Left kidney (tissue), 8 donors: ENCODE measurements at places on chromosomes 1 and 21. TPM values are rescaled to one million over a fixed set of nuclear protein-coding genes. Genes with fewer than 3 reads are reported as not detected.
A peak's percentile ranks its signal among the peaks of the same experiment; 100 is the strongest.

DNA sequence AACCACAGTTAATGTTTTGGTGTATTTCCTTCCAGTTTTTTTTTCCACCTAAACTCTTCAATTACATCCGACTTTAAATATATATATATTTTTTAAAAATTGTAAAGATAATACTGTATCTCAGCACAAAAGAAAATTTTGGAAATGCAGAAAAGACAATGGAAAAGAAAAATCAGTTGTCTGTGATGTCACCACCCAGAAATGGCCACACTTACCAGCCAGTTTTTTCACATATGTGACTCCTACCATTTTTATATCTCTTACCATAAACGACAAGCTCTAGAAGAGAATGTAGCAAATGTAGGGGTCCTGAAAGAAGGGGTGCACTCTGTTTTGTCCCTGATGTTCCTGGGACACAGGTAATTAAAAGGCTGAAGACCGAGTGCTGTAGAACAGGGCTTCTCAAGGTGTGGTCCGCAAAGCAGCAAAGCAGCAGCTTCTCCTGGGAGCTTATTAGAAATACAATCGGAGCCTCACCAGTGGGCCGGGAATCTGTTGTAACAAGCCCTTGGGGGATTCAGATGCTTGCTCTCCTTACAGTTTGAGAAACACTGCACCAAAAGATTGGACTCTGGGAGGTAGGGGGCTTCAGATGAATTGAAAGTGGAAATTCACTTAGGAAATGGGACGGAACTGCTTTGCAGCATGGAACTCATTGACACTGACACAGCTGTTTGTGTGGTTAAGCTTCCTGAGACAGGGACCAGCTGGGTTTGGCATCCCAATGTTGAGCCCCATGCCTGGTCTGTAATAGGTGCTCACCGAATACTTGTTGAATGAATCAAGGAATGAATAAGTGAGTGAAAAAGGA lies 44.1 kb downstream of the ALPL start:
- no peak for DNase-seq

DNA sequence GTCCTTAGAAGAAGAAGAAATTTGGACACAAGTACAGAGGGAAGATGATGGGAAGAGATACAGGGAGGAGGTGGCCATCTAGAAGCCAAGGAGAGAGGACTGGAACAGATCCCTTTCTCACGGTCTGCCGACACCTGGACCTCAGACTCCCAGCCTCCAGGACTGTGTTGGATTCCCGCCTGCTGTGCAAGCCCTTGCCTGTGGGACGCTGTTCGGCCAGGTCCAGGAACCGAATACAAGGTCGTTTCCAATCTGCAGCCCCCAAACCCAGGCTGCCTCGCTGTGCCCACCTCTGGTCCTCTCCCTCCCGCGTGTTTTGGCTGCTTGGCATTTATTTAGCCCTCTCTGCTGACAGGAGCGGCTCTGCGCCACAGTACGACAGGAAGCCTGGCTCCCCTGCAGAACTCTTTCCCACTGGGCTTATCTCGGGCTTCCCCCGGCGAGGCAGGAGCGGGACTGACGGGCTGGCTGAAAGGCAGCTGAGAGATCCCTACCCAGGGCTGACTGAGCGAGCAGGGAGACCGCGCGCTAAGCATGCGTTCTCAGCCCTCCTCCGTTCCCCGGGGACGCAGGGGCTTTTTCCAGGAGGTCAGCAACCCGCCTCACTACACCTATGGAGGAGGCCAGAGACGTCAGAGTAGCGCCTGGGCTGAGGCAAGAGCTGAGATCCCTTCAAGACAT lies 238.4 kb downstream of the TNR start:
- DNase-seq: no peak

DNA sequence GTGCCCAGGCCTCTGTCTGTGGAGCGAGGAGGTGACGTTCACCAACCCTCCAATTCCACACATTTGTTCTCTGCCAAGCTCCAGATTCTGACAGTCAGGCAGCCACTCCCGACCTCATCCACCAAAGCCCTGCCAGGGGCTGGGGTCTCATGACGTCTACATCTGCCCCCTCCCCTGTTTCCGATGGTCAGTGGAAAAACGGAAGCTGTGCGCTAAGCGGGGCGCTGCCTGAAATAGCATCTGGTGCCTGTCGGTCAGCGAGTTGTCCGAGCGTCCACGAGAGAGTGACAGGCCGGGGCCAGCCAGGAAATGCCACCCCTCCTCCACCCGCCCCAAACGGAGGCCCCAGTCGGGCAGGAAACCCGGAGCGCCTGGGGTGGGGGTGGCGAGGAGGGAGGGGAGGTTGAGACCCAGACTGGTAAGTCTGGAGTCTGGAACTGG lies 3.2 kb upstream of the TAL1 start:
- no peak for DNase-seq

Gene LENEP
- polyA plus RNA-seq: 0.93 TPM

Gene MYOM3
- polyA plus RNA-seq: 22.1 TPM

GRCh38 chr1:58895082-58895481 lies 111.2 kb upstream of the JUN start:
- DNase-seq: no peak

Gene FCGR3B
- polyA plus RNA-seq: not detected

GRCh38 chr21:26769613-26770188 lies 75.5 kb downstream of the ADAMTS1 start:
- DNase-seq: peak; percentile 39

DNA sequence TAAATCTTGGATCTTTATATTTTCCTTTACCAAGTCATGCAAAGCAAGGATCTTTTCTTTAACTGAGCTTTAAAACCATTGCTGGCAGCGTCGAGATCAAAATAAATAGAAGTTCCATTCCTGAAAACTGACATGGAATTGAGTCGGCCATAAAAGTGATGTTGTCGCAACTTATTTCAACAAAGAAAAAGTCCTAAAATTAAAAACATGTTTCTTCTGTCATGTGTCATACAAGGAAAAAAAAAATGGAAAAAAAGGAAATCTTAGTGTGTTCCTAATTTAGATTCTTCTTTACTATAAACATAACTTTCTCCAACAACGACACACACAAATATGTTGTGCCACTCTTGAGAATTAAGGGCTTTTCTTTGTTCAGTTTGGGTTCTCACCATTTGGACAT lies 34.9 kb downstream of the GREM2 start:
- no peak for DNase-seq

DNA sequence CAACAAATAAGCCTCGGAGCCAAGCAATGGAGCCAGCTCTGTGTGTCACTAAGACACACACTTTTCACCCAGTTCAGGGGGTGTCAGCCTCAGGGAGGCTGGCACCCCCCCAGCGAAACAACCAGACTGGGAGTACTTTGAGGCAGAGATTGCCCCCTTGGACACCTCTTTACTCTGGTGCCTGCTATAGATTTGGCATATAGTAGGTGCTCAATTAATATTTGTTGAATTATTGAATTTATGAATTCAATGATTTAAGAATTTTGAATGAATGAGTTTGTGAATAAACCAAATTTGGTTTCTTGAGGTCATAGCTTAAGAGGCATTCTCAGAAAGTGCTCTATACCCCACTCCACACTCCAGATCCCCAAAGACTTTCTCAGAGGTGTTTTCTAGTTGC lies 70.3 kb downstream of the OLIG1 start:
- no peak for DNase-seq

DNA sequence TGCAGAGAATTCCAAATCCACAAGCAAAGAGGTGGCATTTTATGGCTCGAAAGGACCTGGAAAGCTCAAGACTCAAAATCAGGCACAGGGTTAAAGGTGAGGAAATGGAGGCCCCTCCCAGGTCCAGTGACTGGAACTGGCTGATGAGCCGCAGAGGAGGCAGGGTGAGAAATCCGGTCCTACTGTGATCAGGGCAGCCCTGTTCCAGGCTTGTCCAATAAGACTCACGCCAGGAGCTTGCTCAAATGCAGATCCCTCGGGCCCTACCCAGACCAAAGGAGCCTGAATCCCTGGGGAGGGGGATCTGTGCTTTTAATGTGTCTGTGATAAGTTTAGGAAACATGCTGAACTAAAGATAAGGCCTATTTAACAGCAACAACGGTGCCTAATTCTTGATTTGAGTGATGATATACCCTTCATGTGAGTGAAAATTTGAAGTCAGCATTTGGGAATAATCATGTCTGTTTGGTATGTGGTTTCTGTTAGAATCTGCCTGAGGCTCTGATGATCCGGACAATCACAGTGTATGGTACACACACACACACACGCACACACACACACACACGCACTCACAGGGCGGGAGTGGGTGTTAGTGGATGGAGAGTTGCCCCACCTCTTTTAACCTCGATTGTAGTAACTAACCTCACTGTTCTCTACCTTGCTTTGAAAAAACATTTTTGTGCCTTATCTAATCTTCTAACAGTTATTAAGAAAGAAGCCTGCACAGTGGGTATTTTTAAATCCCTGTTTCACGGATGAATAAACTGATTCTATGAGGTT lies 54.1 kb upstream of the LYST start:
- no peak for DNase-seq

- peak; percentile 42 for DNase-seq
Observed at GRCh38 chr1:58815686-58816071, 31.8 kb upstream of the JUN start.

GRCh38 chr1:13700521-13701270 lies 708 bp downstream of the PRDM2 start:
- peak; percentile 46 for DNase-seq

- no peak for DNase-seq
Observed at GRCh38 chr1:53048960-53049573, 12.9 kb upstream of the PODN start.

GRCh38 chr21:37528150-37528937 lies 161.8 kb downstream of the DYRK1A start:
- no peak for DNase-seq

DNA sequence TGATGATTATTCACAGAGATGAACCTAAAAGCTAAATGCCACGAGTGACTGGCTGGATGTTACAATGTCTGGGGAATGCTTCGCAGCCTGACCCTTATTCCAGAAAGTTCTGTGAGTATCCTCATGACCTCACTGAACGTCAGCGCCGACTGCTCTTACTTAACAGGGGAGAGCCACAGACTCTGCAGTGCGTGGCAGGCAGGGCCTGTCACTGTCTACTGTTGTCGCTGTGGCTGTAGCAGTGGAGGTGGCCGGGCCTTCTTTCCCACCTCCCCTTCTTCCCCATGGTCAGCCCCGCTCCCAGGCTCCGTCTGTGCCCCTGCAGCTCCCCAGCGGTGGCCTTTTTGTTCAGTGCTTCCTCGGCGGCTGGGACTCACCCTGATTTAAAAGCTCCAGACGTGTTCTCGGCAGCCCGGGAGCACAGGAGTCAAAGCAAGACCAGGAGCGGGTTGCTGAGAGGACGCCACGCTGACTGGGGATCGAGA lies 52.2 kb upstream of the TARBP1 start:
- DNase-seq: no peak

Gene MAGOH
- 94.0 TPM for polyA plus RNA-seq

Gene ZNF648
- 0.63 TPM for polyA plus RNA-seq

Gene LAD1
- polyA plus RNA-seq: 28.4 TPM

- DNase-seq: no peak
Observed at GRCh38 chr21:15520811-15521643, 208.8 kb upstream of the USP25 start.

GRCh38 chr1:53257454-53258081 lies 19.2 kb upstream of the MAGOH start:
- no peak for DNase-seq

Gene CLIC6
- polyA plus RNA-seq: 2.3 TPM

DNA sequence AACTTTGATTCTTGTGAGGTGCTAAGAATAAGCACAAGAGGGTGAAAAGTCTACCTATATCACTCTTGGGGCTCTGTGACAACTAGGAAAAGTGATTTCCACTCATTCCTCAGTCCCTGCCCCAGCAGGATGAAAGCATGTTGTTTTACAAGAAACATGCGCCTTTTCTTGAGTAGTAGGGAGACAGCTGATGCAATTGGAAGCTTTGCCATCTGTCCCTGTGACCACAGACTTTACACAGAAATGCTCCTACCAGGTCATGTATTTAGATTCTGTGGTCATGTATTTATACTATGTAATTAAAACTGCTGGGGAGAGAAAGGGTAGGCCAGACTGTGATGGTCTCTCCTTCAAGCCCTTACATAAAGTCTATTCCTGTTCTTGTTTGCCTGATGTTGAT lies 445.5 kb downstream of the PTPRC start:
- no peak for DNase-seq

Gene S100A1
- polyA plus RNA-seq: 18.5 TPM

DNA sequence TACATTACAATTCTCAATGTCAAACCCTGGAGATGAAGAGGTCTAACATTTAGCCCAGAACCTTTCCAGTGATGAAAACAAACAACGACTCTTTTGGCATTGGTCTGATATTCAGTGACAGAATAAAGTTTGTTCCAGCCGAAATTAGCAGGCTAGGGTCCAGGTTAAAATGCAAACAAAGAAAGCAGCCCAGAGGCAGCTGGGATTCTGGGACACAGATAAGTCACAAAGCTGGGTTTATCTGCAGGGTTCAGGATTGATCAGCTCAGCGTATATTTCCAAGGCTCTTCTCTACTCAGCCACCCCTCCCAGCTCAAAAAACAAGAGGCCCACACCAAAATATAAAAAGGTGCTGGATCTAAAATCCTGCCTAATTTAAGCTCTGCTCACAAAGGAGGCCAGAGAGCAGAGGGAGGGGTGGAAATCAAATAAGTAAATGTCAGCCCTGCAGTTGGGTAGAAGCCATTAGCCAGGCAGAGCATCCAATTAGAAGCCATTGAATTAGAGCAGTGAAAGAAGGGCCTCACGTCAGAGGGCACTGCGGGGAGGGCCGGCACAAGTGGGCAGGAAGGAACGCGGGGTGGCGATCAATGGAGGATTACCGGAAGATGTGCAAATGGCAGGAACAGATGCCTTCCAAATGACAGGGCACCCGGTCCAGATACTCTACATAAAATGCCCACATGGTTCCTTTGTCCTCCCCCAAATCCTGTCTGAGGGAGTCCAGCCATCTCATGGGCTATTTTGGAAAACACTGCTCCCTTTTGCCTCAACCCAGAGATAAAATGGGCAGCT lies 3.2 kb upstream of the KLHDC8A start:
- DNase-seq: no peak

GRCh38 chr1:97112442-97112841 lies 390.9 kb downstream of the PTBP2 start:
- no peak for DNase-seq

GRCh38 chr1:160795951-160796383 lies at the start of gene LY9:
LY9 (plus strand) TSS chr1:160796174; CDS start chr1:160796188, 14 bp downstream.
- DNase-seq: no peak

Gene ECM1
- polyA plus RNA-seq: 11.9 TPM

Gene VWA5B1
- 2.5 TPM for polyA plus RNA-seq

Gene SLC6A9
- polyA plus RNA-seq: 6.8 TPM

- no peak for DNase-seq
Observed at GRCh38 chr1:206551986-206552326, 44.6 kb downstream of the RASSF5 start.

DNA sequence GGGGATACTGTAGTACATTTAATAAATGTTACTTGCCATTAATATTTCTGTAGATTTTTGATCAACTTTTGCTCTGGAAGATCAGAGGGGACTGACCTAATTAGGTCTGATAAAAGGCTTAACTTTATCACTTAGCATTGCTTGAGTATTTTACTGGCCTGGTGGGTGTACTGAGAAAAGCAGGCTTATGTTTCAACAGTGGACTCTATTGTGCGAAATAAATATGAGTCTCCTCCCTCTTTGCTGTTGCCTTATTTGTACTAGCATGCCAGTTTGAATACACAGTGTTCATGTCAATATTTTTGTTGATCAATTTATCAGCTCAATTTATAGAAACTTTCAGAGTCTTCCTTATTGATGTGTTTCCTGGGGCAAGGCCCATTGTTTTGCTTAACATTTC lies 49.1 kb downstream of the EBNA1BP2 start:
- DNase-seq: no peak
